ENCODE measurements at places on chromosomes 13 and 19.

GRCh38 chr13:66895780-66896179 is 334.4 kb downstream of the PCDH9 start:
- no peak for DNase-seq

- DNase-seq, result no peak
Observed at GRCh38 chr13:101869553-101869952, 417.1 kb downstream of the ITGBL1 start.

- no peak for DNase-seq
Observed at GRCh38 chr19:41784312-41784711, 12.1 kb upstream of the CEACAM3 start.

DNA sequence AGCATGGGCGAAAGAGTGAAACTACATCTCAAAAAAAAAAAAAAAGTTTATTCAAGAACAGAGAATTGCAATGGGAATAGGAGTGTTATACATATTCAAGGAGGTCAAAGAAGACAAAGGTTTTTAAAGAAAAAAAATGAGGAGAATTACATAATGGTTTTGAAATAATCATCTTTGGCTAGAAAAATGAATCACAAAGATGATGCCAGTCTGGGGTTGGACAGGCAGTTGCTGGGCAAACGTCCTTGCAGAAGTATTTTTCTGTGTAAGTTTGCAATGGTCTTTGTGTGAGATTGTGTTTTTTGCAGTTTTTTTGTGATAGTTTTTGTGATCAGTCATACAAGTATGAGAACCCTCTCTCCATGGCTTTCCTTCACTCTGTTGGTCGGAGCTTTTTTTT is 23.7 kb downstream of the LYPD3 start:
- no peak for DNase-seq

DNA sequence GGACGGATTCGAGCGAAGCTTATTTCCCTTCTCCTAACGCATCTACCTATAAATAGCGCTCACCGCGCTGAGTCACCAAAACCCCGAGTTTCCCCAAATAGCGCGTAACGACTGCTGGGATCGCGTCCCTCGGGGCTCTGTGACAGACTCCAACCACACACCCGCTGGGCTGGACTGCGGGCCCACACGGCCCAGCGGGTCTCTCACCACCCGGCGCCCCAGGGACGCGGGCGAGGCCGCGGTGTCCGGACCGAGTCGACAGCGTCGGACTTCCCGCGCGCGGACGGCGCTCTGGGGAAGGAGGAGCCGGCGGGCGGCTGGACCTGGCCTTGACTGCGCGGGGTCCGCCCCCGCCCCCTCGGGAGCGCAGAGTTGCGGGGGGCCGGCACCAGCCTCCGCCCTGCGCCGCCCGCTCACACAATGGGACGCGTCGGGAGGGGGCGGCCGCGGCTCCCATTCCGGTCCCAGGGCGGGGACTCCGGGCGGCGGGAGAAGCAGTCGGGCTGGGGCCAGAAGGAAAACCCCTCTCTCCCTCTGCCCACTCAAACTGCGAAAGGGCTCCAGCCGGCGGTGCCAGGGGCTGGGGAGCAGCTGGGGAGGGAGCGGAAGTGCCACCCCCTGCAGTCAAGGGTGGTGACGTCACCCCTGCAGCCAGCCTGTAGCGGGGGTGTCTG is 108.8 kb downstream of the KCNRG start:
- peak; percentile 28 for DNase-seq

- DNase-seq, result no peak
Observed at GRCh38 chr19:3450796-3451411, 29.4 kb downstream of the SMIM24 start.

- no peak for DNase-seq
Observed at GRCh38 chr13:23778879-23779278, 110.3 kb downstream of the MIPEP start.

DNA sequence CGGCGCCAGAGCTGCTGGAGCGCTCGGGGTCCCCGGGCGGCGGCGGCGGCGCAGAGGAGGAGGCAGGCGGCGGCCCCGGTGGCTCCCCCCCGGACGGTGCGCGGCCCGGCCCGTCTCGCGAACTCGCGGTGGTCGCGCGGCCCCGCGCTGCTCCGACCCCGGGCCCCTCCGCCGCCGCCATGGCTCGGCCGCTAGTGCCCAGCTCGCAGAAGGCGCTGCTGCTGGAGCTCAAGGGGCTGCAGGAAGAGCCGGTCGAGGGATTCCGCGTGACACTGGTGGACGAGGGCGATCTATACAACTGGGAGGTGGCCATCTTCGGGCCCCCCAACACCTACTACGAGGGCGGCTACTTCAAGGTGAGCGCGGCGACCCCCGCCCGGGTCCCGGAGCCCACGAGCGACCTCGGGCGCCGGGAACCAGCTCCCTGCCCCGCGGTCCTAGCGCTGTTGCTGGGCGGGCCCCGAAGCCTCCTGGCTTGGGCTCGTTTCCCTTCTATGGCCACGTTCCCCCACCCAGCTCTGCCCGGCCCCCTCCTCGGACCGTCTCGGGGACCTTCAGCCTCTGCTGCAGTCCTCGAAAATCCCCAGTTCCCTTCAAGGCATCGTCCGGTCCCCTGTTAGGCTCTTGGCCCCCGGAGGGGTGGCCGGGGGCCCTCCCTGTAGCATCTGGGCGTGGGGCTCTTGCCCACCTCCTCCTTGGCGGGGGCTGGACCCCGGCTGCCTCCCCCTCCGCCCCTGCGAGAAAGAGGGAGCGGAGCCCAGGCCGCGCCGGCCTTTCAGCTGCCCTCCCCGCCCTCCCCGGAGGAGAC is at the start of gene CDC34:
CDC34 (plus strand) TSS at position 8 of the 808 bp plus-strand sequence; CDS start at position 180, 172 bp downstream.
- no peak for DNase-seq

DNA sequence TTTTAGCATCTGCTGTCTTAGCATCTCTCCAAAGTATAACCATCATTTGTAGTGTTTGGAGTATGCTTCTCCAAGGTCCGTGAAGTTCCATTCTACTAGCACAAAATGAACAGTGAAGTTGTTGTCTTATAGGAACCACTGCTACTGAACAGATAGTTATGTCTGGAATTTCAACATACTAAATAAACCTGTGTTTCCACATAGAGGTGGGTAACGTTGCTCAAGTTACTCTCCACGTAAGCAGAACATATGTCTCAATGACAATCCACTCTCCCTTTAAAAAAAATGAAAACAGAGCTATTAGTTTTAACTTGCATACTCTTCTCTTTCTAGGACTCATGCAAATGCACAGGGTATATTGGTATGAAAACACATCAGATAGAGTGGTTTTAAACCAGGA is 184.3 kb upstream of the TRPC4 start:
- DNase-seq, result no peak

- no peak for DNase-seq
Observed at GRCh38 chr13:73090823-73091187, 32.0 kb downstream of the KLF5 start.

DNA sequence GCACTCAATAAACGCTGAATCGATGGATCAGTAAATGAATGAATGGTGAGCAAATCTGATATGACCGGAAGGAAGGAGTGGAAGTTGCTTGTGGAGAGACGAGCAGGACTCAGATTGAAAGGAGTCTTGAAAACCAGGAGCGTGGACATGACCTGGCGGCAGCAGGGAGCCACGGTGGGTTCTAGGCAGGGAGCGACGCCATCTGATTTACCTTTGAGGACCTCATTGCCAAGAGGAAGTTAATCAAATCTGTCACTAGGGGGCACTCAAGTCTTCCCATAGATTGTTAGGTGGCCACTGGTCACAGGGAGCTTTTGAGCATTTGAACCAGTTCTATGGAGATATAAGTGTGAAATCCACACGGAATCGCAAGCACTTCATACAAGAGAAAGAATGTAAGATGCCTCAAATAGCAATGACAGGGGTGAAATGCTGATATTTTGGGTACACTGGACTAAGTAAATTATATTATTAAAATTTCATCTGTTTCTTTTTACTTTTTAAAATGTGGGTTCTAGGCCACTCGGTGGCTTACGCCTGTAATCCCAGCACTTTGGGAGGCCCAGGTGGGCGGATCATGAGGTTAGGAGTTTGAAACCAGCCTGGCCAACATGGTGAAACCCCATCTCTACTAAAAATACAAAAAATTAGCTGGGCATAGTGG is 9.2 kb upstream of the FBN3 start:
- DNase-seq, result peak; percentile 77

- DNase-seq, result no peak
Observed at GRCh38 chr19:12093777-12094176, 29.2 kb downstream of the ZNF844 start.

- DNase-seq, result no peak
Observed at GRCh38 chr19:11699931-11700794, 38.6 kb downstream of the ZNF823 start.

- DNase-seq, result no peak
Observed at GRCh38 chr13:40306817-40307216, 359.6 kb downstream of the FOXO1 start.

DNA sequence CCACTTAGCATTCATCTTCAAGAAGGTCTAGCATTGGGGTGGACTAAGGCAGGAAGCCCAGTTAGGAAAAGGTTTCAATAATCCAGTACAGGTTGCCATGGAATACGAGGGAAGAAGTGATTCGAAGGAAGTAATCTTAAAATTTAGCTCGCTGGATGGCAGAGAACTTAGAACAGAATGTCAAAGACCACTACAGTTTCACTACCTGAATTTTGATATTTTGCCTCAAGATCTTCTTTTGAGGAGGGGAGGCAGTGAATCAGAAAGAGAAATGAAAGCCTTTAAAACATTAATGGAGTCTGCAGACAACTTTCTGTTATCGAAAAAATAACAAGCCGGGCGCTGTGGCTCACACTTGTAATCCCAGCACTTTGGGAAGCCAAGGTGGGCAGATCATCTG is 7.0 kb upstream of the RAB8A start:
- DNase-seq, result no peak

- DNase-seq, result no peak
Observed at GRCh38 chr19:19606021-19606420, 12.5 kb downstream of the PBX4 start.

DNA sequence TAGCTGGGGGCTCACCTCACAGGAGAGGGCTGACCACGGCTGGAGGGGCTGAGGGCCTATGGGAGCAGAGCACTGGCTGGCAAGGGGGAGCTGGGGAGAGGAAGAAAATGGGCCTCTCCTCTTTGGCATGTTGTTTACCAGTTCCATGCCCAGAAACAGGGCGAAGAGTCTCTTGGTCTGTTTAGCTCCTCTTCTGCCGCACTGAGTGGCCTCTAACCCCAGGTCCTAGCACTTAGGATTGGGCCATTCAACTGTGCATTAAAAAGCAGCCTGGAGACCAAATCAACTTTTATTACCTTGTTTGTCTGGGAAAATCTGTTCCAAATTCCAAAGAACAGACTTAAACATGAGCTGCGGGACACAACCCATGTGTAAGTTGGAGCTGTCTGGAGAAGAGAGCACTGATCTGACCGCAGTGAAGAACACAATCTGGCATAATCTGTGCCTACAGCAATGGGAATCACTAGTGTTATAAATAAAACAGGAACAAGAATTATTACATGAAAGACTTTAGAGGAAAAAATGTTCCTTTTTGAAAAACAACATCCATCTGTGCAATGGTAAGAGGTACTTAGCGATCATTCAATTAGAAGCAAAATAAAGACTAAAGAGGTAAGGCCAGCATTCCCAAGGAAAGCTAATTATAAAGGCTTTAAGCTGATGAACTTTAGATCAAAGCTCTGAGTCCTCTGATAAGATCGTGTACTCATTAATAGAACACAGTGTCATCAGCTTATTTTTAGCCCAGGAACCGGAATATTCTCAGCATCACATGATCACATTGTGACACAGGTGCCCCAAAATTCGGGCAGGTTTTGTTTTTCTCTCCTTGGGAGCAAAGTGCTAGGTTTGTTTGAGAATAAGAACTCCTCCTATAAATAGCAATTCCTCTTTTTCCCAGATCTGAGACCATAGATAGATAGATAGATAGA is 243.2 kb downstream of the COL4A1 start:
- no peak for DNase-seq

- no peak for DNase-seq
Observed at GRCh38 chr13:33550885-33551284, 265.3 kb upstream of the STARD13 start.

DNA sequence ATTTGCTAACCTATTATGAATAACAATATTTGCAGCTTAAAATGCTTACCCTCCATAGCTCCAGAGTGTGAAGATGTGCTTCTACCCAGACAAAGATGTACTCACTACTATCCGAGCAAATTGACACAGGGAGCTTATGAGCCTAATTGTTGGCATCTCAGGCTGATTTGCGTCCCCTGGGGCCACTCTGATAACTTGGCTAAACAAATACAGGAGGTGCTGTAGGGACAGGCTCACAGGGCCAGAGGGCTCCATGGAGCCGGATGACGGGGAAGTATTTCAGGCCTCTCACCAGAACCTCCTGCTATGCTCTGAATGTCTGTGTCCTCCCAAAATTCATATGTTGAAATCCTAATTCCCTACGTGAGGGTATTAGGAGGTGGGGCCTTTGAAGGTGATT is 26.7 kb upstream of the C19orf12 start:
- no peak for DNase-seq

GRCh38 chr13:28320884-28321574 is 173.9 kb downstream of the FLT1 start:
- DNase-seq, result no peak
